ENCODE measurements at places on chromosomes 7 and 10.

DNA sequence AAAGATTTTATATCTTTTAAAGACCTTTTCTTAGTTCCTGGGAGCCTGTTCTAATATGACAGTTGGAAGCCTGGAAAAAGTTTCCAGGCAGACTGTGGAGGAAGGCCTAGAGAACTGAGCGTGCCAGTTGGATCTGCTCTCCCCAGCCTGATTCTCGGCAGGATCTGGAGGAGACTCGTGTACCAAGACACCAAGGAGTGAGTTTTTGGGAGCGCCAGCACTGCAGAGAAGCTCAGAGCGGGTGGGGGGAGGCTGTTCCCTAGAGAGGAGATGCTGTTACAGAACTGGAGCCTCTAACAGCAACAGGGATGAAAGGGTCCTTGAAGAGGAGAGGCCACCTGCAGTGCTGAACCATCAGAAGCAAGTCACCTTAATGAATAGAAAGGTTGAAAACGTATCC lies 52.9 kb downstream of the LYZL2 start:
- DNase-seq, result no peak

DNA sequence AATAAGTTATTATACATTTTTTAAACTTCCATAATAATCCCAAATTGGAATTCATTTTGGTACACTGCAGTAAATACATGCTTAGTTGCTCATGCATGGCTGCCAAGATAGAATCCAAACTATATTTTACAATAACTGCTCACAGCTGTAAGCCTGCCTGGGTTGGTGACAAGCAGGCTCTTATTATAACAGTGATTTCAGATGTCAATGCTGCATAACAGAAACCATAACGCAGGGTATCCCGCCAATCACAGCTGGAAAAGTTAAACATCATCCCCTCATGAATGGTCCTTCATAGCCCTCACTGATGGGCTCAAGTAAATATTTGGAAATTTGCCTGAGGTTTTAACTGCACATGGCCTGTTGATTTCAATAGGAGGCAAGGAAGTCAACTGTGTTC lies 149.8 kb downstream of the AMPH start:
- no peak for DNase-seq

DNA sequence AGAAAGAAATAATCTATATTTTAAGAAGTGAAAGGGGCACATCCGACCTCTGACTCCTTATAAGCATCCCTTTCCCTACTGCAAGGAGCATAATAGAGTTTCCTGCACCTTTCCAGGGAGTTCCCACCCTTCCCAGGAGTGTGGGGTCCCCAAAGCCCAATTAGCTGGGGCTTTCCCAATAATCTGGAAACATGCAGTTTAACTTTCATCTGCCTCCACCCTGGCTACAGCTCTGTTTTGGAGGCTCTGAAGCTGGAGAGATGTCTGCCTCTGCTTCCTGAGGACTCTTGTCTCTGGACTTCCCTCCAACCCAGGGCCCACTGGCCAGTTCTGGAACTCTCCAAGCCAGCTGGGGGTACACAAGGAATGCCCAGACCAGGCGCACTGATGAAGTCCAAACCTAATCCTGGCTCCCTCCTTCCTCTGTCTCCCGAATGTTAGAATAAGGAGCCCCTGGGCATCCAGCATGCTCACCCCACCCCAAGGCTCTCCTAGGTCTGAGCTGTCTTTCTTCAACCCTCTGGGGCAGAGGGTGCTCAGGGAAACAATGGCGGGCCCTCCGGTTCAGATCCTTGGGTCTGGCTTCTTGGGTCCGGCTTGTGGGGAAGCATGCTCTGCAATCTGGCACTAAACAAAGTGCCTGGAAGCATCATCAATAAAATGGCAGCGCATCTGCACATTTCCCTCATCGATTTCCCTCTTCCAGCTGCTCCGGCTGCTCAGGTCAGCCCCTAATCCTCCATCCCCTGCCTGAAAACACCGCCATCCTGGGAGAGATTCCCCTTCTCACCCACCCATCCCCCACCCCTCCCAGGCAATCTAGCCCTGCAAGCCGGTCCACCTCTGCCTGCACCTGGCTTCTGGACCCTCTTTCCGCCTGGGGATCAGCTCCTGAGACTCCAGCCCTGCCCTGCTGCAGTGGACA lies 13.3 kb downstream of the HOXA4 start:
- DNase-seq, result no peak

DNA sequence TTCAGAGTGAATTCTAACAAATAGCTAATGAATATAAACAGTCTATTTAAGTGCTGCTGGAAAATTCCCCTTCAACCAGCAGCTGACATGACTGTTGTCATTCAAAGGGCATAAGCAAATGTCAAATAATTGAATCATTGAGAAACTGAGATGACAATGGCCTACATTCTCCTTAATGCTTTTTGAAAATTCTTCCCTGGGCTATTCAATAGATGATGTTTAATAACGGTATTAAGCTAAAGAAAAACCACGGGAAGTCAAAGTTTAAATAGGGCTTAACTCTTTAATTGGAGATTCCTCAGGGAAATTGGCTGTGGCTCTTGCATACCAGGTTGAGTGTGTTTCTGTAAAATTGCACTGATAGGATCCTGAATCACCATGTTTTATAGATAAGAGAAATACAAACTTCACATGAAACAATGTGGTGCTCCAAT lies 77.0 kb downstream of the ARL4A start:
- no peak for DNase-seq

GRCh38 chr7:94509264-94509886 lies at the start of gene CASD1:
Gene CASD1 (plus strand): TSS chr7:94509809. CDS start chr7:94510085, 276 bp downstream.
- DNase-seq, result peak; percentile 37
